ENCODE measurements at places on chromosomes 12 and 14.
A peak's percentile ranks its signal among the peaks of the same experiment; 100 is the strongest.

DNA sequence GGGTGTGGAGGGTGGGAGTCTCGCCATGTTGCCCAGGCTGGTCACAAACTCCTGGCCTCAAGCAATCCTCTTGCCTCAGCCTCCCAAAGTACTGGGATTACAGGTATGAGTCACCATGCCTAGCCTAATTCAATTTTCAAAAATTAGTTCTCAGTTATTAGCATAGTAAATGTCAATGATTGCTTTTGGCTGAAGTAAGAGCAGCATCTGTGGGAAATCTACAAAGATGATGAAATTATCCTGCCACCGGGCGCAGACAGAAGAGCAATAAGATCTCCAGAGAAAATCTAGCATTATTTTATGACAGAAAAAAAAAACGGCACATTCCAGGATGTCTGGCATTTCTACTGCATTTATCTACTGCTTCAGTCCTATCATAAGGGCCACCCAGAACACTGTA lies 97.9 kb upstream of the DAAM1 start:
- DNase-seq: no peak

GRCh38 chr12:69157023-69157655 lies 82.2 kb upstream of the CPSF6 start:
- DNase-seq: peak; percentile 92

- no peak for DNase-seq
These were observed 26.8 kb upstream of the CEBPE start for GRCh38 chr14:23145794-23146350.

GRCh38 chr14:77559381-77559780 lies 57.1 kb downstream of the SPTLC2 start:
- no peak for DNase-seq

- DNase-seq: no peak
These were observed 140.6 kb downstream of the ETNK1 start for GRCh38 chr12:22765421-22766130.

- no peak for DNase-seq
These were observed 43.9 kb upstream of the MDM1 start for GRCh38 chr12:68375756-68376695.

DNA sequence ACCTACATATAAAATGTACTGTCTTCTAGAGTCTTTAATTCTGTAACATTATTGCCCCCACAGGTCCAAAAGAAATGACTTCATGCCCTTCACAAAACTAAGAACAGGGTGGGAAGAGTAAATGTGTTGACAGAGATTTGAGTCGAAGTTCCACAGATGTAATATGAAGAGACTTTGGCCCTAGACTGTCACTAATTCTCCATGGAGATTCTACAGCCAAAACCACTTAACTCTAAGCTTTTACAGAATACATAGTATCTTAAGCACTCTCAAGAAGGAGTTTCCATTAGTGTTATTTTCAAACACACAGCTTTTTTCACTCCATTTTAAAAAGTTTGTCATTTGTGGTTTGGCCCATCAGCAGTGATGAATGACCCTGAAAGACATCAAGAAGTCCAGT lies 56.3 kb downstream of the ABCC9 start:
- DNase-seq: no peak

GRCh38 chr12:27575090-27575761 lies 51.2 kb downstream of the PPFIBP1 start:
- DNase-seq: no peak

DNA sequence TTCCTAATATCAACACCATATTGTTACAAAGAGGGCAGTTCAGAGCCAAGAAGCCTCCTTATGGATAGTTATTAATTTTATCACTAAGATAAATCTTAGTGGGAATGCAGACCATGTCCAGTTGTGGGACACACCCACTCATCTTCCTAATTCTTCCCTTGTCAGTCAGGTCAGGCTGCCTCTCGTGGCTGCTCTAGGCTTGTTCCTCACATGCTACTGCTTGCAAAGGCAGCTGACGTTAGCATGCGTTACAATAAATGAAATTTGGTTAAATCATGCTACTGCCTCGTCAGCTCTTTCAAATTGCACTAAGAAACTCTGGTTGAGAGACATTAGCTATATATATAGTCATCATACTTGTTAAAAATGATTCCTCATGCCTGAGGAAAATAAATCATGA lies 108.4 kb downstream of the CAND1 start:
- no peak for DNase-seq

DNA sequence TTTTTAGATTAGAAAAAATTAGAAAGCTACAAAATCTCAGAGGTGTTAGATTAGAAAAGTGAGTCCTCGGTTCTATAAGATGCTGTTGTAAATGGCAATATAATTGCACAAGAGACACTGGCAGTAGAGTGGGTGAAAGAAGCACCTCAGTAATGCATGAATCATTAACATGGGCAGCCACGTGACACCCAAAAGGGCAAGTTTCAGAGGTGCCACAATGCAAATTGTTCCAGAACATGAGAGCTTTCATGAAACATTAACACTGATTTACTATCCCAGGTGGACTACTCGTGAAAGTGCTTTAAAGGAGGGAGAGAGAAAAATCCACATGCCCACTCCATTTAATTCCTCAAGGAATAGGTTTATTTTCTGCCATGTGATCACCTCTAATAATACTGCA lies 108.4 kb downstream of the PTPRR start:
- no peak for DNase-seq

DNA sequence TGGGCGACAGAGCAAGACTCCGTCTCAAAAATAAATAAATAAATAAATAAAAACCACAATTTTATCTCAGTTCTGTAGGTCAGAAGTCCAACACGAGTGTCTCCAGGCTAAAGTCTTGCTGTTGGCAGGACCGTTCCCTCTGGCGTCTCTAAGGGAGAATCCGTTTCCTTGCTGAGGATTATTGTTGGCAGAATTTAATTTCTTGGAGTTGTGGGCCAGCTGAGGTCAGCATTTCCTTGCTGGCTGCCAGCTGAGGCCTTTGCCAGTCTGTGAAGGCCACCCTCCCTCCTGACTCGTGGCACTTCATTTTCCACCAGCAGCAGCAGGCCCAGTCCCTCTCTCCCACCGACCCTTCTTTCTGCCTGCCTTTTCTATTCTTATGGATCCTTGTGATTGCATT lies 17.2 kb downstream of the PSMC1 start:
- no peak for DNase-seq

GRCh38 chr14:74419086-74419485 lies 6.9 kb downstream of the SYNDIG1L start:
- no peak for DNase-seq

DNA sequence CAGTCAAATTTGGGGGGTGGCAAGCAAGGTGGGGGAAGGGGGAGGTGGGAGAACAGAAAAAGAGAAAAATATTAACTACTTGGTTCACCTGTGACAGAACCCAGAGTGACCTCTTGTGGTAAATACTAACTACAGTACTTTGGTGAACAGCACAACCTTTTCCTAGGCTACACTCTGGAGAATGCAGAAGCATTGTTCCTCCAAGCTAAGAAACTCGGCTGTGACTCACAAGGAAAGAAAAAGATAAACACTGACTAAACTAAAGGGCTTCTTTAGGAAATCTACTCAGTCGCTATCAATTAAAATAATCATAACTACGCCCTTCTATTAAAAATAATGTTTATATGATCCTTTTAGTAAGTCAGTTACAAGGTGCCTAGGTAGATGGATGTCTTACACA lies 5.4 kb downstream of the KCNH5 start:
- no peak for DNase-seq

- DNase-seq: no peak
These were observed 4.8 kb upstream of the AQP5 start for GRCh38 chr12:49956663-49957569.

GRCh38 chr14:105201925-105202513 lies 20.9 kb upstream of the NUDT14 start:
- DNase-seq: peak; percentile 22

GRCh38 chr12:99278899-99279298 lies 368.7 kb upstream of the GARIN6 start:
- no peak for DNase-seq

DNA sequence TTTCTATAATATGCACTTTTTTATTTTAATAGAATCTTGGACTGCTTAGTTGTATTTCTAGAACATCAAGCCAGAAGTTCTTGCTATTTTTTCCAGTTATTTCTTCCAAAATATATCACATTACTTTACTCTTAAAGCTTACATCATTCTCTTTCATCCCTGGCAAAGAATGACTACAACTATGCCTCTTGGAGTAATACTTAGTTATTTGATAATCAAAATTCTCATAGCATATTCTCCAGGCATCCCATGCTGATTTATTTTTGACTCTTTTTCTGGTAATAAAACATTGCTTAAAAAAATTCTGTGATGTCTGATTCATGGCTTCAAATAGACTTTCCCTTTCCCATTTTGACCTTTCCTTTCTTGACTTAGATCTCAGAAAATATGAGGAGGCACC lies 118.7 kb upstream of the TSPAN8 start:
- DNase-seq: no peak

DNA sequence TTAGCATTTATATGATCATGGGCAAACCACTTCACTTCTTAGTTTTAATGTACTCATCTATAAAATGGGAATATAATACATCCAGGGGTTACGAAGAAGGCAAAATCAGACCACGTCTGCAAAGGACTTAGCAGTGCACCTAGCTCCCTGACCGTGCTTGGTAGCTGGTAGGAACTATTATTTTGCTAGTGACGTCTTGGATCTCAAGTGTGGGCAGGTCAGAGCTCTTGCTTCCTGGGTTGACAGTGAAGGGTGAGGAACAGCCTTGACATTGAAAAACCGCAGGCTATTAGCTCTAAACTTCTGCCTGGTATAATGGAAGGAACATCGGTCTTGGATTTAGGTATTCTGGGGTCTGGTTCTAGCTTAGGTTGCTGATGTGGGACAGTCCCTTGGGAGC lies 89.3 kb upstream of the MED13L start:
- DNase-seq: no peak

DNA sequence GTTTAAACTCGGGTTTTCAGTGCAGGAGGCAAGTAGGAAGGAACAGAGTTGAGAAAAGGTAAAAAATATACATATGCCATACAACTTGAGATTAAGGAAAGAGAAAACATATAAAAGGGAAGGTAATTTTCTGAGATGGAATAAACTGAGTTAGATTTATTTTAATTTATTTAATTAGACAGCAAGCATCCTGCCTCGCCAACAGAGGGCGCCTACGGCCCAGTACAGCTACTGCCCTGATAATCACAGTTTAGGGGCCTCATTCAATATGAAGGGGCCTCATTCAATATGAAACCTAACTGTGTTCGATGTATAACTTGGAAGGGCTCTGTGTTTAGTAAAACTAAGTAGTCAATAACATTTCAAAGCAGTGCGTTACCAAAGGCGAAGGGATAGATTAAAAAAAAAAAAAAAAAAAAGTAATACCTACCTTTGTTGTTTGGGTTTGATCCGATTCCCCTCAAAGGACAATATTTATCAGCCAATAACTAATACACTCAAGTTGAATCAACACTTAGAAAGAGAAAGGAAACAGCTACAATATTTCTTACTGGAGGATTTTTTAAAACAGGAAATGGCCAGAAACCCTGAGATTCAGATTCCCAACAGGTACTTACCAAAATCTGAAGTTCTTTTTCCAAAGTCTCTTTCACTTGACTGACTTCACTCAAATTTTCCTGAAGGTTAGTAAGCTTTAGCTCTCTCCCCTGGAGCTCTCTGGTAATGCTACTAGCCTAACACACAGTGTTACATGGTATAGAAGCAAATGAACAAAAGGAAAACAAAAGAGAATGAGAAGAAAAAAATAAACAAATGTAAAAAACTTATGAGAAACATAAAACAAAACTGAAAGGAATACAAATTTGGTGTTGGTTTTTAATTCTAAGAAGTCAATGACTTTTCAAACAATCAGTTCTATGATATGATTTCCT lies 70.0 kb upstream of the VPS33A start:
- DNase-seq: peak; percentile 50

DNA sequence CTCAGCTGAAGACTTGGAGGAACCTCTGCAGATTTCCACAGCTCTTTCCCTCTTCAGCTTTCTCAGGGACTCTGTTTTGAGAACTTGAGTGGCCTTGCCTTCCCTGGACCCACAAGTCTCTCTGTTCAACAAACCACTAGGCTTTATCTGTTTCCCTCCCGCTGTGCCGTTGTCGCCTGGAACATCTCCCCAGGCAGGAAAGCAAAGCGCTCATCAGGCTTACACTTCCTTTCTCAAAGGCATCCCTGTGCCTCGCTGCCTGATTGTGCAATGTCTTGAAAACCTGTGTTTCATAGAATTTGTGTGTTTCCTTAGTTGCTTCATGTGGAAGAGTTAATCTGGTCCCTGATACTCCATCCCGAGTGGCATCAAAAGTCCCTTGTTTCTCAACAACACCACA lies 64.1 kb downstream of the PPM1A start:
- no peak for DNase-seq

- DNase-seq: no peak
These were observed 520.7 kb downstream of the SOX5 start for GRCh38 chr12:23428758-23429157.

GRCh38 chr14:100778951-100779690 lies 46.8 kb upstream of the MEG3 start:
- DNase-seq: no peak

DNA sequence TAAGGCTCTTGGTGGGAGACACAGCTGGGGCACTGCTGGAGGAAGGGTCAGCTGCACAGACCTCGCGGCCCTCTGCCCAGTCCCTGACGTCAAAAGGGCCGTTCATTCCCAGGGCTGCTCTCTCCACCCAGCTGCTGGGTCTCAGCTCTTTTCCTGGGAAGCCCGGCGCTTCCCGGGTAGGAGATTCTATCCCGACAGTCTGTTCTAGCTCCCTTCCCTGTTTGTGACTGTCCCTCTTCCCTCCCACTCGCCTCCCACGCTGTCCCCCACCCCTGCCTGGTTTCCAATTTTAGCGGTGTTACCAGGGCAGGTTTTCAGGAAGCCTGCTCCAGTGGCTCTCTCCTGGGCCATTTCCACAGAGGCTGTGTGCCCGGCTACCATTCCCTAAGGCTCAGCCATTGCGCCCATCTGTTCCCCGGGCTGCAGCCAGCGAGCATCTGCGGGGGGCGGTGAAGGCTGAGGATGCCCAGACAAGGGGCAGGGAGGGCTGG lies 186.6 kb downstream of the CACNA1C start:
- DNase-seq: no peak

DNA sequence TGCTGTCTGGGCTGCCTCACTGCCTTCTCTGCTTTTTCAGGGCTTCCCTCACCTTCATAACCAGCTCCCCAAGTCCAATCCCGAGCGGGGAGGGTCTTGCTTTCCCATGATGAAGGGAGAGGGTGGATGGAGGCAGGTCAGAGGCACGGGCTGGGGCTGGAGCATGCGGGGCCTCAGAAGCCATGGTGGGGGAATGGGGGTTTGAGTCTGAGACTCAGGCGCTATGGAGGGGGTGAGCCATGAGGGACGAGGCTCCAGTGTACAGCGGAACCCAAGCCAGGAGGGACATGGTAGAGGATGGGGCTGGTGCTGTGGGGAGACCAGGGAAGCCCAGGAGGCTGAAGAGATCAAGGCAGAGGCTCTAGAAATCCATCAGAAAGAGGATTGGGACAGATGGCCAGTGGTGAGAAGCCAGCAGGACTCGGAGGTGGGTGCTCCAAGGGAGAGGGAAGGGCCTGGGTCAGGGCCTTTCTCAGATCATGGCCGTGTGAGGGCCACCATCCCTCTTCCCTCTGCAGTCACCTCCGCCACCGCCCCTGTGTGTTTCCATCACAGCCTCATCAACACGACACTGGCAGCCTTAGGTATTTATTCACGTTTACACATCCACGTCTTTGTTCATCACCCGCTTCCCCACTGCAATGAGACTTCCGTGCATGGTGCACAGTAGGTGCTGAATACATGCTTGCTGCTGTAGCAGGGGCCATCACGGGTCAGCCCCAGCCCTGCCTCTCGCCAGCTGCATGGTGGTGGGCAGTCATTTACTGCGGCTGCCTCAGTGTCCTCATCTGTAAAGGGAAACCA lies 144.7 kb downstream of the ADGRD1 start:
- DNase-seq: no peak

GRCh38 chr14:22796087-22796707 lies 19.0 kb downstream of the SLC7A7 start:
- DNase-seq: no peak

GRCh38 chr12:122990961-122991622 lies 10.6 kb downstream of the ARL6IP4 start:
- DNase-seq: no peak

Data from activated naive CD4-positive, alpha-beta T cell treated with Interleukin-2 at 50 U/mL for 16 hours (primary cell).